Cortex of kidney (tissue), 1 donor: ENCODE measurements at places on chromosomes 13 and 19.

DNA sequence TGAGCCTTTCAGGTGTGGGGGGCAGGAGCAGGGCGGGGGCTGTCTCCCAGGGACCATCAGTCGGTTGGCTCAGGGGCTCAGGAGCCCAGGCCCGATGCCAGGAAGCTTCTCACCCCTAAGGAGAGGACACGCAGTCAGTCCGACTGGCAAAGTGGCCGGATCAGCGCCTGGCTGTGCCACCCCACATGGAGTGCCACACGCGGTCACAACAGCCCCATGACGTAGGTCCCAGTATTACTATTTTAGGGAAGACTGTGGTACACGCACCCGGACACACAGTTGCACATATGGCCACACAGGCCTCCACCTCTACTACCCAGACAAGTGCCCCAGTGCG lies 29.3 kb upstream of the GRTP1 start:
- DNase-seq: no peak

- no peak for DNase-seq
These were observed 22.0 kb upstream of the UBAC2 start for GRCh38 chr13:99178636-99179035.

DNA sequence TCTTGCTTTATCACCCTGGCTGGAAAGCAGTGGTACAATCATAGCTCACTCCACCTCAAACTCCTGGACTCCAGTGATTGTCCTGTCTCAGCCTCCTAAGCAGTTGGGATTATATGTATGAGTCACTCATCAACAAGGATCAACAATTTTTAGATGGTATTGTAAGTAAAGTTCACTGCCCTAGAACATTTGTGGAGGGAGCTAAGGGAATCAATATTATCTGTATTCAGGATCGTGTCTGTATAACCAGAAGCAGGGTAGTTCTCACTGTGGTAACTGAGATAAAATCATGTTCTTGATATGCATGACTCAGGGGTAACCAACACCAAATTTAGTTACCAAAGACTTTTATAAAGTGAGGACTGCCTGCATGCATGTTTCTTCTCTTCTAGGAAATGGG lies 27.0 kb downstream of the ZMYM5 start:
- no peak for DNase-seq

GRCh38 chr19:45439569-45440258 lies 16.0 kb upstream of the ERCC1 start:
- no peak for DNase-seq

DNA sequence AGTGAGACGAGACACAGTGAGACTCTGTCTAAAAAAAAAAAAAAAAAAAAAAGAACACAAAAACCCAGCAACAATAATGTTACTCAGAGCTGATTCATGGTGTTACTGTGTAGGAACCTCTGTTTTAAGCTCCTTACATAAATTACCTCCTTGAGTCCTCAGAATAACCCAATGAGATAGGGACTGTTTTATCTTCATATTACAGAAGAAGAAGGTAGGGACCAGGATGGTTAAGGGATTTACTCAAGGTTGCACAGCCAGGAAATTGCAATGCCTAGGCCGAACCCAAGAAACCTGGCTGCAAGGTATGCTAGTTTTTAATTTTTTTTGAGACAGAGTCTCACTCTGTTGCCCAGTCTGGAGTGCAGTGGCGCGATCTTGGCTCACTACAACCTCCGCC lies 1.5 kb upstream of the DAND5 start:
- DNase-seq: no peak

DNA sequence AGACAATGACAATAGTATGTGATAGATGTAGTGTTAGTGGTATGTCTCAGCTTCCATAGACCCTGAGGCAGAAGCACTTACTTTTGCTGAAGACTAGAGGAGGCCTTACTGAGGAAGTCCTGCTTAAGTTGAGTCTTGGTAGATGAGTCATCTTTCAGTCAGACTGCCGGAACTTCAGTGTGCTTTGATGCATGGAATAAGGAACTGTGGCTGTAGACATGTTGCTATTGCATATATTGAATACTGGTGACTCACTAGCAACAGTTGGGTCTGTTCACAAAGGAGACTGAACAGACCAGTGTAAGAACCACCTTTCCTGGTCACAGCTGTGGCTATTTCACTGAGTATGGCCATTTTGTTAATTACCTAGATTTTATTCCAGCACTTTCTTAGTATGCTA lies 1000.6 kb downstream of the OLFM4 start:
- no peak for DNase-seq

- DNase-seq: no peak
These were observed 35.5 kb downstream of the DHRS12 start for GRCh38 chr13:51768378-51768921.

GRCh38 chr13:40315416-40316064 lies 350.9 kb downstream of the FOXO1 start:
- DNase-seq: no peak

GRCh38 chr13:95235974-95236373 lies 65.3 kb downstream of the ABCC4 start:
- DNase-seq: no peak

DNA sequence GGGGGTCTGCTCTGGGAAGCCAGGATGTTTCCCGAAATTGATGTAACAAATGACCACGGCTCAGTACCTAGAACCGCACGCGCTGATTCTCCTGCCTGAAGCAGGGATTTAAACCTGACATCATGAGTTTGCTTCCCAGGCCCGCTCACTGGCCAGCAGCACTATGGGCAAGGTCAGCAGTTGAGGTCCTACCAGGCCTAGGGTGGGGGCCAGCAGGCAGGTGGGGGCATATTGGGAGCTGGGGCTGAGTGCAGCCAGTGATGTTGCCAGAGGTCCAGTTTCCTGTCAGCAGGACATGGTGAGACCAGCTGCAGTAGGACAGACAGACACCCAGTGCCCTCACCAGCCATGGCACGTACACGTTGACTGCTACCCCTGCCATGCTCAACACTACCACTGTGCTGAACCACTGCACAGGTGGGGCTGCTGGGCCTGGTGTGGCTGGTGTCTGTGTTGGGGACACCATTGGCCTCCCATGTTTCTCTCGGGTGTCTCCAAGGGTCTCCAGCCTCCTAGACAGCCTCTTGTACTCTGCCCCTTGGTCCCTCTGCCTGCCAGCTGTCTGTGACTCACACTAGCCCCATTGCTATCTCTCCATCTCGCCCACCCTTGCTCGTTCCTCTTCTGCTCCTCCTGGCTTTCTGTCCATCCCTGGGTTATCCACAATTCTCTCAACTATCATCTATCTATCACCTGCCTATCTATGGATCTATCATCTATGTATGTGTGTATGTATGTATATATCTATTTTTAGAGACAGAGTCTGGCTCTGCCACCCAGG lies 1.1 kb upstream of the C19orf85 start:
- DNase-seq: no peak

GRCh38 chr13:90627813-90628212 lies 719.7 kb upstream of the MIR17HG start:
- DNase-seq: no peak

DNA sequence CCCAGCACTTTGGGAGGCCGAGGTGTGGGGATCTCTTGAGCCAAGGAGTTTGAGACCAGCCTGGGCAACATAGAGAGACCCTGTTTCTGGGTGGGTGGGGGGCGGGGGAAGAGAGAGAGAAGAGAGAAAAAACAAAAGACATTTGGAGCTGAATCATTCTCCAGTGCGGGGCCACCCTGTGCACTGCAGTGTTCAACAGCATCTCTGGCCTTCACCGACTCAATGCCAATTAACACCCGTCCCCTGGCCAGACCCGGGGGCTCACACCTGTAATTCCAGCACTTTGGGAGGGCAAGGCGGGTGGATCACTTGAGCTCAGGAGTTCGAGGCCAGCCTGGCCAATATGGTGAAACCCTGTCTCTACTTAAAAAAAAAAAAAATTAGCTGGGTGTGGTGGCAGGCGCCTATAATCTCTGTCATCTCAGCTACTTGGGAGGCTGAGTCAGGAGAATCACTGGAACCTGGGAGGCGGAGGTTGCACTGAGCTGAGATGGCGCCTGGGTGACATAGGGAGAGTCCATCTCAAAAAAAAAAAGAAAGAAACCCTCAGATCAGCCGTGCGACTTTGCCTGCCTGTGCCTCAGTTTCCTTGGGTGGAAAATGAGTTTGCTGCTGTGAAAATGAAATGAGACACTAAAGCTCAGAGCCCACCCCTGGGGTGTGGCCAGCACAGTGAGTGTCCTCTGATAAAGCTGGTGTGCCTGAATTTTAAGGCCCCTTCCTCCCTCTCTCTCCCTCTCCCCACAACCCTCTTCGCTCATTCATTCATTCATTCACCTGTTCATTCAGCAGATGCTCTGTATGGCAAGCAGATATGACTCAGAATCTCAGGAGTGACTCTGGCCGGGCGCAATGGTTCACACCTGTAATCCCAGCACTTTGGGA lies 6.4 kb downstream of the KLF2 start:
- no peak for DNase-seq

GRCh38 chr19:16328824-16329482 lies 4.3 kb downstream of the KLF2 start:
- DNase-seq: no peak

- DNase-seq: no peak
These were observed 44.9 kb downstream of the RYR1 start for GRCh38 chr19:38478273-38478971.

DNA sequence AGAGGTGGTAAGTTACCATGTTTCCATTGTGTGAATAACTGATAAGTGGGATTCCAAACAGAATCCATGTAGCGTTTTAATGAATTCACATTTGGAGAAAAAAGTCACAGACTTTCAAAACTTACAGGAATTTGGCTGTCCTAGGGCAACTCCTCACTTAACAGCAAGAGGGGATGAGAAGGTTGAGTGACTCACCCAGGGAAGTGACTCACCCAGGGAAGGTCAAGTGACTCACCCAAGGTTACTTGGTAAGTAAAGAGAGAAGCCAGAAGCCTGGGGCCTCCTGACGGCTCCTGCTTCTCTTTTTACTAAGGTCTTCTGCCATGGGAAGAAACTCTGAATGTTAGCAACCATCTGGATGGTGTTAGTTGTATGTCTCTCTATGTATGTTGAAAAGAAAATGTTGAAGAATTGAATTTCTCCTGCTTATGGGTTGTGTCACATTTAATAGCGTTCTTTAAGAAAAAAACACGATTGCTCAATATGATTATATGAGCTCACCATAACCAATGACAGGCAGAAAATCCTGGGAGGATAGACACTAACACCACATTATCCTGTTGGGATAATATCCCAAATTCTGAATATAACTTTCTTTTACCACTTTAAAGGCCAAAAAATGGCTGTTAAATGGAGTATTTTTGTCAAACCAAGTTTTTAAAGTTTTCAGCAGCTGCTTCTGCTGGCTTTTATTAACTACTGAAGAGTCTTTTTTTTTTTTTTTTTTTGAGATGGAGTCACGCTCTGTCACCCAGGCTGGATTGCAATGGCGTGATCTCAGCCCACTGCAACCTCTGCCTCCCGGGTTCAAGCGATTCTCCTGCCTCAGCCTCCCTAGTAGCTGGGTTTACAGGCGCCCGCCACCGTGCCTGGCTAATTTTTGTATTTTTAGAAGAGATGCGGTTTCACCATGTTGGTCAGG lies 195.6 kb downstream of the GGACT start:
- DNase-seq: no peak

DNA sequence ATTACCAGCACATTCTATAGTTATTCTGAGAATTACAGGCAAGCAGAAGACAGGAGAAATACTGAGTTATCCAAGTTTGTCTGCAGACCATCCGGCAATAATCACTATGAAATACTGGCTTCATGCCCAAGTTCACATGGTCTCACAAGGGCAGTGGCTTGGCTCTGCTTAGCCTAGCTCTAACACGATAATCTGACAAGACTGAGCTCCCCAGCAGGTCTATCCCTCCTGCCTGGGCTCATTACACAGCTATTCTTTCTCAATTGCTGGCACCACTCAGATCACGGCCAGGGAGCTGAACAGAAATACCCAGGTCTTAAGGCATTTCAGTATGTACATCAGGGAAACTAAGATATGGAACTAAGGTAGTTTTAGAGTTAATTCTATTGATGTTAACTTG lies 361.6 kb upstream of the PCDH20 start:
- no peak for DNase-seq

DNA sequence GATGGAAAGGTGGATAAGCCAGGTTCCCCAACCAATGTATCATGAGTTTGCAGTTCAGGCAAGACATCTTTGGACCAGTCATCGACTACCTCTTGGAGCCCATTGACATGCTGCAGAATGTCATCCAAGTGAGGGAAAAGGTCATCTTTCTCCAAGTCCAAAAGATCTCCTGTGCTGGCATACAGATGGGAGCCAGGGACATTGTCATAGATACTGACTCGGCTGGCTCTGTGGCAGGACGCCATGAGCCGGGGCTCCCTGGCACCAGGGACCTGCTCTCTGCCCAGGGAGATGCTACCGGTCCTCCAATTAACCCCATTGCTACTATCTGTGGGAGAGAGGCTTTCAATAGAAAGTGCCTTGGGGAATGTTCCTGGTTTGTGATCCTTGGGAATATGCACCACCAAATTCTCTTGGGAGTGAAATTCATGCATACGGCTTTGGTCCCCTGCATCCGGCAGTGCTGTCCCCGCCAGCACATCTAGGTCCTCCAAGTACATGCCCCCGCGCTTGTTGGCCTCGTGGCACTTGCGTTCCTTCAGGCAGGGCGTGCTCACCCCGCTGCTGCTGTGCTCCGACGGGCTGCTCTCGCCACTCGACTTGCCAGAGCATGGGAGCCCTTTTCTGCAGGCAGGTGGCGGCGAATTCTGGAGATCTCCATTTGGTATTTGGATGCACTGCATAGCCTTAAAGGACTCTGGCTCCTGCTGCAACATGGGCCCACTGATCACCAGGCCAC lies 113.0 kb downstream of the KL start:
- no peak for DNase-seq

DNA sequence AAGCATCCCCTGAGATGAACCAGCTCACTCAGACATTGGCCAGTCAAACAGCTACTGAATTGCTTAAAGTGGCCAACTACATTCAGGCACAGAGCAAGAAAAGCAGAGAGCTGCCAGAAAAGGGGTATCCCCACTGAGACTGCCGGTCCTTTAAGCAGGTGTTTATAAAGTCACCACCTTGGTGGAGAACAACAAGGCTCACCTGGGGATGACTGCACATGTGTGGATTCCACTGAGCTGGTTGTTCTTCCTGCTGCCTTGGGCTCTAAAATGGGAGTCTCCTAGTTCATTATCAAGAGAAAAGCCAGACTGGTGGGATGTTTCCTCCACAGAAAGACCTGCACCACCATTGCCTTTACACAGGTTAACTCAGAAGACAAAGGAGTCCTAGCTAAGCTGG lies 51.8 kb upstream of the IPO5 start:
- no peak for DNase-seq

DNA sequence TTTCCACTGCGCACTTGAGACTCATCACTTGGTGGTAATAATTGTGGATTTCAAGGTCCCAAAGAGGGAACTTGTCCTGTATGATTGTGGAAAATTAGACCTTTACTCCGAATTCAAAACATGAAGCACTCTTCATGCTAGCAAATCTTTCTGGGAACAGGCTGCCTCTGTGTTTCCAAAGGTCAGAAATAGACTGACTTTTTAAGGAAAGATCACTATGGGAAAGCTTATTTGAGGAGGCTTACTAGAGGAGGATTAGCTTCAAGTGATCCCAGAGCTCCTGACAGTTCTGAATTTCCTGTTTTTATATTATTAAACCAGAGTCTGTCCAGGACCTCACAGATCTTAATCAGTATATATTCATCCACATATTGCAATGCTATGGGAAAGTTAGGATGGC lies 5.5 kb downstream of the WDFY2 start:
- DNase-seq: no peak

- no peak for DNase-seq
These were observed 1539.4 kb downstream of the EFNB2 start for GRCh38 chr13:104996022-104996421.
